ENCODE measurements at places on chromosomes 5 and 9.

DNA sequence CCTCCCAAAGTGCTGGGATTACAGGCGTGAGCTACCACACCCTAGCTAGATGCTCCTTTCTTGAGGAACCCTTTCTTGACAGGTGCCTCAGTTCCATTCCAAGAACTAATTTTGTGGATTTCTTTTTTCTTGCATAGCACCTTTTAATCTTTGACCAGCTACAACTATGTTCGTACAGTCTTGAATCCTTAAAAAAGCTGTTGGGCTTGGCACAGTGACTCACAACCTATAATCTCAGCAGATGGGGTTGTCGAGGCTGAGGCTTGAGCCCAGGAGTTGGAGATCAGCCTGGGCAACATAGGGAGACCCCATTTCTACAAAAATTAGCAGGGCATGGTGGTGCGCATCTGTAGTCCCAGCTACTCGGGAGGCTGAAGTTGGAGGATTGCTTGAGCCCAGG, 1.3 kb upstream of the ZER1 start:
- no peak for DNase-seq

DNA sequence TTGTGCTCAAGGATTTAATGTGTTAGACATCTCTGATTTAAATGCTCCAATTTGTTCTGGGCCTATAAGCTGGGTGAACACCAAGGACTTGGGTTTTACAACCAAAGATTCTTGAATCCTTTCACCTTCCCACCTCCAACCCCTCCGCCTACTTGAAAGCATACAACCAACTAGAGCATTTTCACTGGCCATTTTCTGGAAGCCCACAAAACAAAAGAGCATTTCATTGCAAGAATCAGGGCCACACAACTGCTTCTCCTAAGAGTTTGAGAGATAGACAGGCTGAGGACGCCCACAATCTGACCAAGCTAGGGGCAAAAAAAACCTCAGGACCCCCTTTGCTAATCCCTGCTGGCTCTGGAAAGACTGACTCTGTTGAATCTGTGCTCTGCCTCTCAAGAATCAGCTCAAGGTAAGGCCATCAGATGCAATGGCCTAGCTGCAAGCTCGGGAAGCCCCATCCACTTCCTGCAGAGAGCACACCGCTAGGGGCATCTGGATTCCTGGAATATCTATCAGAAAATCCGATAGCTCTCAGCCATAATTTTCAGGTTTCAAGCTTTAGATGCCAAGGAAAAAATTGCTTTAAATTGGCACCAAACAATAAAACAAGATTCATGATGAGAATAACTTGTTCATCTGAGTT, 57.7 kb downstream of the RETREG1 start:
- no peak for DNase-seq

- DNase-seq = peak; percentile 8
These were observed 50.4 kb upstream of the FAM170A start for GRCh38 chr5:119578937-119579336.

- DNase-seq = no peak
These were observed 129.1 kb upstream of the BOD1 start for GRCh38 chr5:173745557-173745956.

- DNase-seq = peak; percentile 28
These were observed 158.8 kb downstream of the C9orf152 start for GRCh38 chr9:110048976-110049698.

DNA sequence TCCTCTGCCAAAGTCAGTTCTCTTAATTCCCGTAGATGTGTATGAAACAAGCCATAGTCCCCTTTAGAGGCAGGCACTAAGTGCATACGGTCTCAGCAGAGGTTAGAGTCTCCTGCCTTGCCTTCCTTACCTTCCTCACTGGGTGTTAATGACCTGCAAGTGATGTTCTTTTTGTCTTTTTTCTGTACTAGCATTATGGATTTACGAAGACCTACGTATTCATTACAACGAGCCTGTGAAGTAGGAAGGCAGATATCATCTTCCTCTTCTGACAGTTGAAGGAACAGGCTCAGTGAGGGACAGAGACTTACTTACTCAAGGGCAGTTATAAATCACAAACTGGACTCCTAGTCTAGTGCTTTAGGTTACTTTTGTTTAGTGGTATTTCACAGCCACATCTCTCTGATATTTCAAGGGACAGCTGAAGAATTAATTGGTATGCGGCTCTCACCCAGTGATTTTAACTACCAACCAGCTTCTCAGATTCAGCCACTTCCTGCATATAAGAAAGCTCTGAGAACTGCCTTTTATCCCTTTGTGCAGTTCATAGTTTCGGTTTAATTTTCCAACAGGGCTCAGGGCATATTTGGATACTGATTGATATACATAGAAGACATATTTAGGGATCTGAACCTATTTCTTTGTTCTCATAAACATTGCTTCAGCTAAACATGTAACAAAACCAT, 85.1 kb upstream of the CKMT2 start:
- DNase-seq = no peak

DNA sequence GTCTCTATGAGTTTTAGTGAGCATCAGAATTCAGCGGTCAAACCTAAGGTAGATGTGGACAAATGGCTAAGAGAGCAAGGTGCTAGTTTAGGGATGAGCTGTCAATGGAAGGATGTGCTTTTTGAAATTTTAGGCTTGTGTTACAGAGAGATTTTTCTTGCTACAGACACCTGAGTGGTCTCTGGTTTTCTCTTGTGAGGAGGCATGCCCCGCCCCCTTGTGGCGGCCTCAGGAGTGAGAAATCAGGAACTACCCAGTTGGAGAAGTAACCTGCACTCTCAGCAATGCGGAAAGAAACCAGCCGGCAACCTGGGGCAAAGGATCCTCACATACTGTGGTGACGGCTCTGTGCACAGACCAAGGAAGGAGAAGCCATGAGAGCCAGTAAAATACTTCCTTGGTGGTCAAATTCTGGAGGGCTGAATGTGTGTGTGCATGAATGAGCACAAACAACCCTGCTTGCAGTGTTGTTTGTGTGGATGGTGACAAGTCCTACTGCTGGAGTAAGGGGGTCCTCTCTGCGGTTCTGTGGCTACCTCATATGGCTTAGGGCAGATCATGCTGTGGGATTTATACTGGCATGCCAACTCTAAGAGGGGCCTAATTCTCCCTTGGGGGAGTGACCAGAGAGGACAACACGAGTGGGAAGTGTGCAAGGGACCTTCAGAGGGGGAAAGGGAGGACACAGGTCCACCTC, 16.7 kb upstream of the HSD17B4 start:
- DNase-seq = peak; percentile 82

DNA sequence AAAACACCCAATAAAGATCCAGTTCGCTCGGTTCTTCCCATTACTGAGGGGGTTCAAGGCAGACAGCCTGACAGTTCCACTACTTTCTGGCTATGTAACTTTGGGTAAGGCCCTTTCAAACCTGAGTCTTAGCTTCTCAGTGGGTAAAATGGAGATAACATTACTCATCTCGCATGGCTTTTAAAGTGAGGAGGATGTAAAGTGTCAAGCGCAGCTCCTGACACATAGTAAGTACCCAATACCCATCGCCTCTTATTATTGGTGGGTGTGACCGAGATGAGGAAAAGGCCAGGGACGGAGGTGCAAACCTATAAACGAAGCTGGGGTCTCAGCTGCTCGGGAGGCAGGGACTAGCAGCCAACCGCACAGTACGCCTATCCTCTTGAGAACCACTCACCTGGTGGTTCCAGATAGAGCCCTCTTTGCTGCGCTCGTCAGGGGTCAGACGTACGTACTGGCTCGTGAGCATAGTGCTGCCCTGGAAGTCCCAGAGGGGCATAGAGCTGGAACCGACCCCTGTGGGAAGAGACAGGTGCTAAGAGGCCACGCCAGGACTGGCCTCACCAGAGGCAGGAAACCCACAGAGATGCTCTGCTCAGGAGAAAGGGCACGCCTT, 584 bp downstream of the LMAN2 start:
- DNase-seq = no peak

GRCh38 chr5:35404701-35405100, 174.4 kb upstream of the PRLR start:
- DNase-seq = no peak

- no peak for DNase-seq
These were observed 49.4 kb downstream of the GRIN3A start for GRCh38 chr9:101689039-101689438.

GRCh38 chr5:72955143-72955767, 586 bp upstream of the FCHO2 start:
- no peak for DNase-seq
